Dermis blood vessel endothelial cell (primary cell): ENCODE measurements at places on chromosomes 6 and 20. TPM values are rescaled to one million over a fixed set of nuclear protein-coding genes. Genes with fewer than 3 reads are reported as not detected.

Gene PLEKHG1
- total RNA-seq, result 42.3 and 74.5 TPM in 2 replicates

Gene TEAD3
- 0.33 and 0.68 TPM in 2 replicates for total RNA-seq

Gene RNF144B
- total RNA-seq, result 77.1 and 89.2 TPM in 2 replicates

Gene ZNF391
- total RNA-seq, result 1.1 and 1.4 TPM in 2 replicates

Gene GNAS-AS1
- total RNA-seq, result not detected in 2 replicates

Gene CST3
- total RNA-seq, result 268 and 284 TPM in 2 replicates

Gene RBPJL
- total RNA-seq, result not detected in 2 replicates

Gene CENPW
- total RNA-seq, result 4.8 and 16.6 TPM in 2 replicates

Gene GMEB2
- total RNA-seq, result 10.9 and 18.7 TPM in 2 replicates

Gene MCHR2
- not detected in 2 replicates for total RNA-seq

Gene KIF6
- 0.19 TPM in 1 of 2 replicates, not detected in the other for total RNA-seq

- DNase-seq, result no peak
Observed at GRCh38 chr6:34872332-34872731, 15.5 kb downstream of the TAF11 start.

GRCh38 chr20:41065716-41066115, 37.1 kb downstream of the TOP1 start:
- DNase-seq, result no peak

GRCh38 chr20:57714409-57715267, 4.8 kb upstream of the PMEPA1 start:
- no peak for DNase-seq

DNA sequence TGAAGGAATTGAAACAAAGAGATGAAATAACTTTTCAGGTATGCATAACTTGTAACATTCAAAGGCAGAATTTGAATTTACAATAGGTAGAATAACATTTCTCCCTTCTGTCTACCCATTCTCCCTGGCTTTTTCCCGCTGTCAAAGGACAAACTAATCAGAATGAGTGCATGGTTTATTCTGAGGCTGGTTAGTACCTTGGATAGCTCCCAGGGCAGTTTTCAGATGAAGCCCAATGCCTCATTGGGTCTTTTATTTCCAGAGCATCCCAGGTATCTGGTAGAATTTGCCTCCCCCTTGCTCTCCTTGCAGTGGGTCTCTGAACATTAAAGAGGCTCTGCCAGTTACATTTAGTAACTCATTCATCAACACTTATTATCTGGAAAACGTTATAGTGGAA, 665.5 kb downstream of the BCKDHB start:
- peak; percentile 4 for DNase-seq

- DNase-seq, result no peak
Observed at GRCh38 chr6:31851485-31851832, 11.2 kb downstream of the NEU1 start.

GRCh38 chr6:35385457-35386202, 43.3 kb downstream of the PPARD start:
- no peak for DNase-seq

DNA sequence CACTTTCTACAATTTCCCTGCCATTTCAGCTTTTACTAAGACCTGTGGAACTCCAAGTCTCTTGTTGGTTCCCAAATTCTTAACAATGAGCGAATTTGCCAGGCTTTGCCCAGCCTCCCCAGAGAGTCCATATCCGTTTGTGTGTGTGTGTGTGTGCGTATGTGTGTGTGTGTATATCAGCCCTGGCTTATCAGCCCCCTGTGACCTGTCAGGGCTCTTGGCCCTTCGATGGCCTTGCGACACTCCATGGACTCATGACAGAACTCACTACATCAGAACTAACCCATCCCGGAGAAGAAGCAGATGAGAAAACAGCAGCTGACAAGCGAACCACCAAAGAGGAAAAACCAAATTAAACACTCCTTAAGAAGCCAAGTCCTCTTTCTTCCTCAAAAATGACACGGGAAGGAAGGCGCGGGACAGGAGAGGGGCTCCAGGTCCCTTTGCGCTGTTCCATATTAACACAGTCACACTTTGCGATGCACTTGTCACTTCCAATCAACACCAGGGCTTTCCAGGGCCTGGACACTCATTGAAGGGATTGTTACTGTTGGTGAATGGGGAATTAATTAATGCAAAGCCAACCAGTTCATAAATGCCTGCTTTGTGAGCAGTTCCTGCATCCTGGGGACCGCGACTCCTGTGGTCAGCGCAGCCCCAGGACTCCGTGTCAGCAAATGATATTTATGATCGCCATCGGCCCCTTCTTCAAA, 524.0 kb downstream of the CD83 start:
- no peak for DNase-seq

DNA sequence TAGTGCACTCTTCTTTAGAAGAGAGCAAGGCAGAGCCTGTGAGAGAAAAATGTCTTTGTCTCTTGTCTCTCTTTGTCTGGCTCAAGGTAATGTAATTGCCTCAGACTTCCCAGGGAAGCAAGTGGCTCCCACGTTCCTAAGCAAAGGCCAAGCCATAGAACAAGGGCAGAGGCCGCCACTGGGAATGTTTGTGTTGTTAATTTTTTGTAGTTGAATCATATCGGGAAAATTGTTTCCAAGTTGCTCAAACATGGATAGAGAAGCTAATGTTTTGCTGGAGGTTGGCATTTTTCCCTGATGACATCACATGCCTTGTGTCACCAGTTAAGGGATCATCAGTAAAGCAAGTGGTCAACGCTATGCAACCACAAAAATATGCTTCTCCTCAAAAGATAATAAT, 211.5 kb upstream of the FOXA2 start:
- DNase-seq, result peak; percentile 98

DNA sequence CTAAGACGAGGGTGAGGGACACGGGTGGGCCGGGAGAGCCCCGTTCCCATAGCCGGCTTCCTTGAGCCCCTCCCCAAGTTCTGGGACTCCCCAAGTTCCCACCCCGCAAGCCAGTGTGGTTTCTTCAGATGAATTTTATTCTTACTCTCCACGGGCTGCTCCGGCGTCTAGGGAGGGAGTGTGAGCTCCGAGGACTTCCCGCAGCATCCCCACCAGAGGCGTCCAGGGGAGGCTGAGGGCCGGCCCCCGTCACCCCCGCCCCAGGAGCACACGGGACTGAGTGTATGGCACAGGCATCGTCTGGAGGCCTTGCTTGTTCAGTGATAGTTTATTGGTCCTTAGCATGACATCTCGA, 10.0 kb upstream of the SLC4A11 start:
- DNase-seq, result peak; percentile 21

DNA sequence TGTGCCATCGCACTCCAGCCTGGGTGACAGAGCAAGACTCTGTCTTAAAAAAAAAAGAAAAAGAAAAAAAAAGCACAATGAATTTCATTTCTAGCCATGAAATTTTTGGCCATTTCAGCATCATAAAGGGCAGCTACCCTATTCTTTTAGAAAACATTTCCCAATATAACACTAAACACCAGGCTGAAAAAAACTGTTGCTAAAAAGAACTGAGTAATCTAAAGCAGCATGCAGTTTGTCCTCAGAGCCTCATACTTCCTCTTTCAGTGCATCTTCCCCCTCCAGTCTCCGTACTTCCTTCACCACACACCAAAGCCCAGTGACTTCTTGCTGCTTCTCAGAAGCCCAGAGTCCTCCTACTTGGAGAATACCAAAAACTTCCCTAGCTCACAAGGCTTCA, 5.6 kb upstream of the IFNGR1 start:
- no peak for DNase-seq

- DNase-seq, result peak; percentile 51
Observed at GRCh38 chr6:134249759-134250602, 67.9 kb downstream of the SGK1 start.

GRCh38 chr6:42777126-42777822, 4.6 kb upstream of the BICRAL start:
- no peak for DNase-seq

DNA sequence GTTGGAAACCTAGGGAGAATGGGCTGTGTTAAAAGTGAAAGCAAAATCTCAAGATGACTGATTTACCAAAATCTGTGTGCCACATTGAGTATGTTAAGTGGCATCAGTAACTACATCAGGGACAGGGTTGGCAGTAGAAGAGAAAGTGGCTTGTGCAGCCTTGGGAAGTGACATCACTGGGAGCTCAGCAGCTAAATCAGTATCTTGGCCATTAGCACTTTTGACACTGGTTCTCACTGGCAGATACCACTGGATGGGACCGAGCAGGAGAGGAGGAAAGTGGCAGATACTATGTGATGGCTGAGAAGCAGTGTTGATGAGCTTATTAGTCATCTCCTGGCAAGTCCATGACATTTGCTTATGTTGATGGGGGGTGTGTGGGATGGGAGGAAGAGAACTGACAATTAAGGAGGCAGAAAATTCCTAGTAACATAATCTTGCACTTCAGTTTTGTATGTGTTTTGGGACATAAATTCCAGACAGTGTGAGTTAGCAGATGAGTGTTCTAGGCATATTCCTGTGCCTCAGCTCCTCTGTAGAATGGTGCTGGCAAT, 322.2 kb downstream of the SOX4 start:
- DNase-seq, result peak; percentile 20

- DNase-seq, result peak; percentile 54
Observed at GRCh38 chr6:52284131-52284459, 447 bp downstream of the MCM3 start.

- DNase-seq, result no peak
Observed at GRCh38 chr6:13071550-13072345, 256.6 kb downstream of the TBC1D7 start.
